ENCODE measurements at places on chromosomes 6 and 20. TPM values are rescaled to one million over a fixed set of nuclear protein-coding genes. Genes with fewer than 3 reads are reported as not detected.

The HLA-DRB1 gene
- 228 TPM for total RNA-seq

The WFDC5 gene
- total RNA-seq = not detected

The NKX2-2 gene
- not detected for total RNA-seq

The FRK gene
- total RNA-seq = 0.09 TPM

The CFAP206 gene
- total RNA-seq = not detected

The CST7 gene
- 177 TPM for total RNA-seq

The DSP gene
- 0.09 TPM for total RNA-seq

The RIN2 gene
- total RNA-seq = not detected

The SLC17A1 gene
- not detected for total RNA-seq

The TTLL9 gene
- not detected for total RNA-seq

The TPBG gene
- not detected for total RNA-seq

The TBXT gene
- total RNA-seq = not detected

The PNLDC1 gene
- 0.75 TPM for total RNA-seq

The MTCH1 gene
- 125 TPM for total RNA-seq

The RAB44 gene
- total RNA-seq = not detected

The TCF21 gene
- total RNA-seq = not detected

The ALDH8A1 gene
- total RNA-seq = 2.5 TPM

The MOCS3 gene
- total RNA-seq = 4.6 TPM

The TINAG gene
- total RNA-seq = not detected

The ASIP gene
- not detected for total RNA-seq

The PLCB1 gene
- total RNA-seq = 3.2 TPM

The OVOL2 gene
- not detected for total RNA-seq

The RNF182 gene
- total RNA-seq = not detected

The MYLK4 gene
- 0.18 TPM for total RNA-seq

The TMEM200A gene
- total RNA-seq = 3.0 TPM

The RCAN2 gene
- total RNA-seq = 0.91 TPM

The BCAS4 gene
- 44.8 TPM for total RNA-seq

The SIRPB2 gene
- total RNA-seq = not detected

The JPH2 gene
- total RNA-seq = not detected

The SYNE1 gene
- total RNA-seq = 58.5 TPM

The SIRPB1 gene
- total RNA-seq = 6.0 TPM

The RSPH9 gene
- total RNA-seq = not detected

The RTN4IP1 gene
- total RNA-seq = 10.7 TPM

Measured in activated CD8-positive, alpha-beta memory T cell treated with anti-CD3 and anti-CD28 coated beads, Interleukin-2, amount 10 ng/mL, durations not matched to agents 7 days and 5 days (primary cell).